ENCODE measurements at places on chromosomes 6 and 20. TPM values are rescaled to one million over a fixed set of nuclear protein-coding genes. Genes with fewer than 3 reads are reported as not detected.

- H3K27ac ChIP-seq, result no peak overlapping the region
- no peak overlapping the region for H3K4me3 ChIP-seq
- no peaks in the 10 kb centered on the region for H3K4me1 ChIP-seq
- no peaks in the 10 kb centered on the region for H3K27me3 ChIP-seq
Measured at GRCh38 chr6:124056407-124057334, 253.0 kb downstream of the NKAIN2 start.

GRCh38 chr6:46407246-46407645 lies 84.0 kb downstream of the RCAN2 start:
- no peak overlapping the region for H3K27ac ChIP-seq
- no peaks in the 10 kb centered on the region for H3K4me1 ChIP-seq
- no peak overlapping the region for H3K4me3 ChIP-seq
- peaks cover 1% of the 10 kb centered on the region for H3K27me3 ChIP-seq

- H3K36me3 ChIP-seq, result peaks cover 63% of the 10 kb centered on the region
- H3K27ac ChIP-seq, result no peak overlapping the region
- H3K4me1 ChIP-seq, result no peaks in the 10 kb centered on the region
- H3K27me3 ChIP-seq, result peaks cover 2% of the 10 kb centered on the region
Measured at GRCh38 chr6:3081960-3082359, 13.7 kb downstream of the RIPK1 start.

- DNase-seq, result no peak
- peaks cover 5% of the 10 kb centered on the region for H3K36me3 ChIP-seq
- H3K4me3 ChIP-seq, result no peak overlapping the region
- H3K4me1 ChIP-seq, result peaks cover 6% of the 10 kb centered on the region
Measured at GRCh38 chr6:131222773-131223172, 87.5 kb downstream of the AKAP7 start.

- no peaks in the 10 kb centered on the region for H3K27me3 ChIP-seq
- no peak overlapping the region for H3K27ac ChIP-seq
- no peaks in the 10 kb centered on the region for H3K4me1 ChIP-seq
Measured at GRCh38 chr20:53187392-53188068, 215.4 kb downstream of the TSHZ2 start.

GRCh38 chr20:62968378-62969178 lies 16.1 kb downstream of the SLC17A9 start:
- DNase-seq, result no peak
- no peaks in the 10 kb centered on the region for H3K36me3 ChIP-seq
- H3K27me3 ChIP-seq, result peaks cover 32% of the 10 kb centered on the region
- H3K27ac ChIP-seq, result no peak overlapping the region
- H3K4me1 ChIP-seq, result peaks cover 8% of the 10 kb centered on the region
- H3K4me3 ChIP-seq, result no peak overlapping the region

DNA sequence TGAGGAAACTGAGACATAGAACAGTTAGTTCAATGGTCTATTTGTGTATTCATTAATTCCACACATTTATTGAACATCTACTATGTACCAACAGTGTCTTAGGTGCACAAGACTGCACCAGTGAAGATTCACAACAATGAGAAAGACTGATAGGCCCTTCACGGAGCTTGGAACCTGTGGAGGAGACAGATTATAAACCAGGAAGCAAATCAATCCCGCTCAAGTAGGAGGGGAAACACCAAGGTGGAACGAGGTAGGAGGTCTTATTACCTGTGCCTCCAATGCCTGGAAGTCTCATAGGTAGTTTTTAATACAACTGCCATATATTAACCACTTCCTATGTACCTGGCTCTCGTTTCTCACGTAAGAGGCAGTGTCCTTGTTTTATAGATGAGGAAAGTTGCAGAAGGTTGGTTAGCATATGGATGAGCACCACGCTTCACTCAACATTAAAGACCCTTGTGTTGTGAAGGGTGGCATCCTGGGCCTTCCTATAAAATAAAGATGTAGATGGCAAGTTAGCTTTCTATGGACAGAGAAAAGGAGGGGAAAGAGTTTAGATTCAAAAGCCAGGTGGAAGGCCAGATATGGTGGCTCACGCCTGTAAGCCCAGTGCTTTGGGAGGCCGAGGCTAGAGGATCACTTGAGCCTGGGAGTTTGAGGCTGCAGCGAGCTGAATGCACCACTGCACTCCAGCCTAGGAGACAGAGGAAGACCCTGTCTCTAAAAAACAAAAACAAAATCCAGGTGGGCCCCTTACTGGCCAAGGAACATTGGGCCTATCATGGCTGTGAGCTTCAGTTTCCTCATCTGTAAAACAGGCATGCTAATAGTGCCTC lies 45.1 kb downstream of the SLC13A3 start:
- no peak overlapping the region for H3K4me3 ChIP-seq
- H3K27me3 ChIP-seq, result no peaks in the 10 kb centered on the region
- H3K36me3 ChIP-seq, result no peaks in the 10 kb centered on the region
- H3K4me1 ChIP-seq, result no peaks in the 10 kb centered on the region
- H3K27ac ChIP-seq, result no peak overlapping the region
- no peak for DNase-seq

DNA sequence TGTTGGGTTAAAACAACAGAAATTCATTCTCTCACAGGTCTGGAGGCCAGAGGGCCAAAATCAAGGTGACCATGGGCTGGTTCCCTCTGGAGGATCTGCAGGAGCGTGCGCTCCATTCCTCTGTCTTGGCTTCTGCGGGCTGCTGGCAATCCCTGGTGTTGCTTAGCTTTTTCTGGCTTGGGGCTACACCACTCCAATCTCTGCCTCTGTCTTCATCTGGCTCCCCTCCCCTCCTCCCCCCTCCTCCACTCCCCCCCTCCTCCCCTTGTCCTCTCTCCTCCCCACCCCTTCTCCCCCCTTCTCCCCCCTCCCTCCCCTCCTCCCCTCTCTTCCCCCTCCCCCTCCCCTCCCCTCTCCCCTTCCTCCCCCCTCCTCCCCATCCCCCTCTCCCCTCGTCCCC lies 321.3 kb upstream of the ARID1B start:
- peaks cover 3% of the 10 kb centered on the region for H3K27me3 ChIP-seq
- H3K36me3 ChIP-seq, result no peaks in the 10 kb centered on the region
- no peak overlapping the region for H3K4me3 ChIP-seq
- no peaks in the 10 kb centered on the region for H3K4me1 ChIP-seq

GRCh38 chr20:48294196-48294595 lies 508.9 kb upstream of the SULF2 start:
- H3K4me1 ChIP-seq, result peaks cover 55% of the 10 kb centered on the region
- peaks cover 5% of the 10 kb centered on the region for H3K36me3 ChIP-seq
- peaks cover 14% of the 10 kb centered on the region for H3K27me3 ChIP-seq
- H3K27ac ChIP-seq, result peak overlapping the region; percentile 33

GRCh38 chr6:131823276-131823902 lies 15.6 kb downstream of the ENPP1 start:
- peak overlapping the region; percentile 3 for H3K4me3 ChIP-seq
- H3K27ac ChIP-seq, result peak overlapping the region; percentile 2
- no peaks in the 10 kb centered on the region for H3K27me3 ChIP-seq
- peaks cover 10% of the 10 kb centered on the region for H3K36me3 ChIP-seq
- H3K4me1 ChIP-seq, result peaks cover 49% of the 10 kb centered on the region

DNA sequence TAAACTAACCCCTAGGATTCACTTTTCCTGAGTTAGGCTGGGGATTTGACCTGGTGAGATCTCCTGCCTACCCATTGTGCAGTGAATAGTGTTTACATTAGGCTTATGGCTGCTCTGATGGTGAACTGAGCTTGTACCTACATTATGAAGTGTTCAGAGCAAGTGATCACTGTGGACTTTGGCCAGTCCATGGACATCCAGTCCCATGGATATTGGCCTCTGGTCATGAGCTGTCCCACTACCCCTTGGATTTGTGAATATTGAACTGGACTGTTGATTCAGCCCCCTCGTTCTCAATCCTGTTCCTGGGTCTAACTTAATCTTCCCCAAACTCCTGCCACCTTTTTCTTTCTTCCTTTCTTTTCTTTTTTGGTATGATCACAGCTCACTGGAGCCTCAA lies 13.8 kb downstream of the ASIP start:
- DNase-seq, result no peak
- H3K36me3 ChIP-seq, result no peaks in the 10 kb centered on the region
- H3K4me3 ChIP-seq, result no peak overlapping the region
- no peak overlapping the region for H3K27ac ChIP-seq
- H3K4me1 ChIP-seq, result no peaks in the 10 kb centered on the region

GRCh38 chr6:25954756-25955155 lies 7.8 kb upstream of the TRIM38 start:
- peaks cover 14% of the 10 kb centered on the region for H3K27me3 ChIP-seq
- H3K36me3 ChIP-seq, result peaks cover 12% of the 10 kb centered on the region
- no peak overlapping the region for H3K4me3 ChIP-seq
- DNase-seq, result no peak

Gene TCF15
- not detected for total RNA-seq

Gene GABRR1
- total RNA-seq, result not detected

Gene METTL24
- total RNA-seq, result not detected

Gene LST1
- not detected for total RNA-seq

Gene ABHD16B
- total RNA-seq, result not detected

Gene HMGCLL1
- not detected for total RNA-seq

Gene FAM8A1
- 20.4 TPM for total RNA-seq

Gene RUNX2
- total RNA-seq, result 7.4 TPM

Gene FAM217A
- not detected for total RNA-seq

All from HFFc6 (cell line).